ENCODE measurements at places on chromosomes 16 and 17.
A peak's percentile ranks its signal among the peaks of the same experiment; 100 is the strongest.

DNA sequence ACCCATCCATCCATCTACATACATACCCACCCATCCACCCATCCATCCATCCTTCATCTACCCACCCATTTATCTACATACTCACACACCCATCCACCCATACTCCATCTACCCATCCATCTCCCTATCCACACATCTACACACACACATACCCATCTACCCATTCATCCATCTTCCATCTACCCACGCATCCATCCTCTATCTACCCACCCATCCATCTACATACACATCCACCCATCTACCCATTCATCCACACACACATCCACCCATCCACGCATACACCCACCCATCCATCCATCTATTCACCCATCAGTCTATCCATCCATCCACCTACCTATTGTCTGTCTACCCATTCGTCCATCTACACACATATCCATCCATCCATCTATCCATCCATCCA lies 227.8 kb downstream of the ZNF423 start:
- DNase-seq = no peak

DNA sequence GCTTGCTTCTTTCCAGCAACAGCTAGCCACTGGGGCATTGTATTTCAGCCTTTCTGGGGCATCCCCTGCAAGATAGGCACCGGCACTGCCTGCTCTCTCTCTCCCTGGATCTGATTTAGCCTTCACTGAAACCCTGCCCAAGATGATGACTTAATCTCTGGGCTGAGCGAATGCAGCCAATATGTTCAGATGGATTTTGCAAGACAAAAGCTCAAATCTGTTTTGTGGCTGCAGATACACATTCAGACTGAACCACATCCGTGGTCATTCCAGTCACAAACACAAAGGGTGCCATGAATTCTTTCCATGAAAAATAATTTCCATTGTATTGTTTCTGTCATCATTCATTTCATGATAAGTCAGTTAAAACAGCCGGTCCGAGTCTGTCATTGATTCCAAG lies 24.2 kb downstream of the SOST start:
- DNase-seq = no peak

DNA sequence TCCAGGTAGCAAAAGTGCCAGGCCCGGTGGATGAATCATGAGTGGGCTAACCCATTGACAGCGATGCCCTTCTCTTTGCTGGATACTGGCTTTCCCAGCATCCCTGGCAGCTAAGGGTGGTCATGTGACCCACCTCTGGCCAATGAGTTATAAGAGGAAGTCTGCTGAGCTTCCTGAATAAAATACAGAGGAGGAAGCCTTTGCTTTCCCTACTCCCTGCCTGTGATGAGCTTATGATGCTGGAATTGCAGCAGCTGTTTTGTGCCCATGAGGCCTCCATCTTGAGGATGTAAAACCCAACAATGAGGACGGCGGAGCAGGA lies 15.0 kb upstream of the ATP2A3 start:
- no peak for DNase-seq

- no peak for DNase-seq
Observed at GRCh38 chr17:79789943-79790804, 6.7 kb downstream of the CBX8 start.

DNA sequence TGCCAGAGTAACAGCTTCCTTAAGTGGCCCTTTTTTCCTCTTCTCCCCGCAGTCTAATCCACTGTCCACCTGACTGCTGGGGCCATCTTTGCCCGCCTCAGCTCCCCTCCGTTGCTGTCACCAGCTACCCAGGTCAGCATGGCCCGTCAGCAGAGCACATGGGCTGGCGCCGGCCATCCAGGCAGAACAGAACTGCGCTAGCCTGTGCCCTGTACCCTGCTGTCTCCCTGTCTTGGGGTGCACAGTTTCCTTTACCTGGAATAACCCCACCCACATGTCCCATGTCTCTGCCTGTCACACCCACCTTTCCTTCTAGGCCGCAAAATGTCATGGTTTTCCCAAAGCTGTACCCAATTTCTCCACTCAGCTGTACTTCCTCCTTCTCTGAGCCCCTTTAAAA lies 55.7 kb downstream of the GNAO1 start:
- DNase-seq = no peak

GRCh38 chr16:58499615-58500351 lies at the start of gene NDRG4:
Gene NDRG4, plus strand, starts transcription at chr16:58500143. Its CDS starts 106 bp downstream, at chr16:58500249.
- DNase-seq = peak; percentile 38

All from T follicular helper cell (primary cell).